ENCODE measurements at places on chromosomes 2 and 18.

GRCh38 chr2:76861708-76862107, 660.5 kb downstream of the LRRTM4 start:
- no peak for DNase-seq

DNA sequence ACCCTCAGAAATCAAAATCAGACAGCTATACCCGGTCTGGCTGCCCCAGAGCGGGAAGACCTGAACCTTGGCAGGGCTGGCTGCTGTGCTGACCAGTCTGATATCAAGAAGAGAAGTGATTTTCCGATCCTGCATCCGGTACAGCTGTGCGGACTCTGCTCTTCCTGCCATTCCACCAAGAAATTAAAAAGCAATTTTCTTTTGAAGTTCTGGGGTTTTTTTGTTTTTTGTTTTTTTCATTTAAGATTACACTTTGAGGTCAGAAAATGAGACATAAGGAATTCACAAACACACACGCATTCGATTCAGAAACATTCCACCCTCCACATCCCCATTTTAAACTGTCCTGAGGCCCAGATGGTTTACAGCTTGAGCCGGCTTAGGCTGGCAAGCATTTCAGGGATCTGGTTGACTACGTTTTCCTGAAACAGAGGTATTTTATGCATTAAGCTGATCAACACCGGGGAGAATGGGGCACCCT, 156.5 kb downstream of the COL6A3 start:
- DNase-seq = no peak

DNA sequence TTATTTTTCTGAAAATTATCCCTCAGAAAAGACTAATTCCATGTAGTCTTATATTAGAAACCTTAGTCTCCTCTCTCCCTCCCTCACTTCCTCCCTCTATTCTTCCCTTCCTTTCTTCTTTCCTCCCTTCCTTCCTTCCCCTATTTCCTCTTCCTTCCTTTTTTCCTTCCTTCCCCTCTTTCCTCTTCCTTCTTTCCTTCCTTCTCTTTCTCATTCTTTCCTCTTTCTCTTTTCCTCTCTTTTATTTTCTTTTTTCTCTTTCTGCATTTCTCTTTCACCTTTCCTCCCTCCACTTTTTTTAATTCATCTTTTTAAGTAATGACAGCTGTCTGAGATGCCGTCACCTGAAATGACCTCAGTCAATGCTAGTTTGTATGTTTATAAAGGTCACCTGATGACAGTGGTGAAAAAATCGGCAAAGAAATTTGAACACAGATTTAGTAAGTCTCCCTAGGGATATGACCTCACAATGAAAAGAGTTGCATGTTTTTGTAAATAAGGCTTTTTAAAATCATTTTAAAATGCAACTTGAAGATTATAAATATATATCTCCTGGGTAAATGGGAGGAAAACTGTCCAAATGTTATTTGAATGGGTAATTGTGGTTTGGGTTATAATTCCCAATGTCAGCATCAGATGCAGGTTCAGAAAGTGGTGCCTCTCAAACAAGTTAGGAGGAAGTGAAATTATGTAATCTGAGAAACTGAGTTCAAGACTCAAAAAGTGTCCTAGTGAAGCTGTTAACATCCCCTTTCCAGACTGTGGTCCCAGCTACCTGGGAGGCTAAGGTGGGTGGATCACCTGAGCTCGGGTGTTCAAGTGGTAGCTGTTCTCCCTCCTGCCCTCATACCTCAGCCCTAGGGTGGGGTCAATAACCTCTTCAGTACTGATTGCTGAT, 90.3 kb upstream of the ST3GAL5 start:
- DNase-seq = no peak

GRCh38 chr2:6968319-6969100, 51.3 kb downstream of the RNF144A start:
- DNase-seq = no peak

- DNase-seq = no peak
These were observed 704.0 kb downstream of the RNF144A start for GRCh38 chr2:7621018-7621814.

- no peak for DNase-seq
These were observed 126.0 kb downstream of the ZFP36L2 start for GRCh38 chr2:43100362-43100882.

- no peak for DNase-seq
These were observed 5.9 kb upstream of the REL start for GRCh38 chr2:60875520-60875919.

GRCh38 chr18:23307567-23308295, 145.4 kb upstream of the RIOK3 start:
- DNase-seq = no peak

GRCh38 chr18:12028674-12029073, 47.4 kb downstream of the IMPA2 start:
- no peak for DNase-seq

- no peak for DNase-seq
These were observed 116.0 kb downstream of the ABCA12 start for GRCh38 chr2:215022418-215022817.

DNA sequence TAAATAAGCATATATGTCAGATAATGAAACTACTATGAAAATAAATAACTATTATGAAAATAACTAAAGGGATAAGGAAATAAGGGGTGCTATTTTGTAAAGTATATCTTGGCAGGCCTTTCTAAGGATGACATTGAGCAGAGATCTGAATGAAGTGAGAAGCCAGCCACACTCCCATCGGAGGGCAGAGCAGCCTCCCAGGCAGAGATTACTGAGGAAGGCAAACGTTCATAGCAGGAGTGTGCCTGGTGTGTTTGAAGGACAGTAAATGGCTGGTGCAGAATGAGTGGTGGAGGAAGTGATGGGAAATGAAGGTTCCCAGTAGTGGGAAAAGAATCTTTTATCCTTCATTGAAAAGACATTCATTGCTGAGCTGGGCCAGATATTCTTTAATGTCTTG, 62.5 kb downstream of the SPHKAP start:
- DNase-seq = no peak

DNA sequence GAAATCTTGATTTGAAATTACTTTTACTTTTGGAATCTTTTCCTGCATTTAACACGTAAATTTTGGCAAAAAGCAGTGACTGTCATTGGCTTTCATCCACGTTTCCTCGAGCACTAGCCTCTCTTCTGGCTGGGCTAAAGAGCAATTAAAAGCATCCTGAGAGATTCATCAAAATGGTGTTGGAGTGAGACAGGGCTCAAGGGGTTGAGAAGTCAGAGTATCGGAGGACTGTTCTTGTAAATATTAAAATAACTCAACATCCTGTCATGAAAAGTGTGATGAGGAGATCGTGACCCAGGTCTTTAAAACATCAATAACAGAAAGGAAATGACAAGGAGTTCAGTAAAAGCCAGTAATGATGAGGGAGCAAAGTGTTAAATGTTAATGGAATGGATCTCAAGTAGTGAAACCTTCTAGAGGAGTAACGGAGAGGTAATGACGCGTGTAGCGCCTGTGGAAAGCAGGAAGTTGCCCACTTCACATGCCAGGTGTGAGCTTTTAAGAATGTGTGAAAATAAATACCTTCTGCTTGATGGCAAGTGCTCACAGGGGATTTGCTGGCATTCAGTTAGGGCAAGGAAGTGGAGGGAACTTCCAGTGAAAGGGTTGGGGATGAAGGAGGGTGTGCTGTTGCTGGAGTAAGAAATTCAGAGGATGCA, 754.4 kb downstream of the ADCYAP1 start:
- DNase-seq = no peak

- DNase-seq = no peak
These were observed 66.3 kb upstream of the PSMD14 start for GRCh38 chr2:161241894-161242293.

GRCh38 chr2:172322049-172322448, 105.3 kb upstream of the ITGA6 start:
- DNase-seq = no peak

GRCh38 chr18:77635451-77635850, 385.8 kb downstream of the GALR1 start:
- no peak for DNase-seq

DNA sequence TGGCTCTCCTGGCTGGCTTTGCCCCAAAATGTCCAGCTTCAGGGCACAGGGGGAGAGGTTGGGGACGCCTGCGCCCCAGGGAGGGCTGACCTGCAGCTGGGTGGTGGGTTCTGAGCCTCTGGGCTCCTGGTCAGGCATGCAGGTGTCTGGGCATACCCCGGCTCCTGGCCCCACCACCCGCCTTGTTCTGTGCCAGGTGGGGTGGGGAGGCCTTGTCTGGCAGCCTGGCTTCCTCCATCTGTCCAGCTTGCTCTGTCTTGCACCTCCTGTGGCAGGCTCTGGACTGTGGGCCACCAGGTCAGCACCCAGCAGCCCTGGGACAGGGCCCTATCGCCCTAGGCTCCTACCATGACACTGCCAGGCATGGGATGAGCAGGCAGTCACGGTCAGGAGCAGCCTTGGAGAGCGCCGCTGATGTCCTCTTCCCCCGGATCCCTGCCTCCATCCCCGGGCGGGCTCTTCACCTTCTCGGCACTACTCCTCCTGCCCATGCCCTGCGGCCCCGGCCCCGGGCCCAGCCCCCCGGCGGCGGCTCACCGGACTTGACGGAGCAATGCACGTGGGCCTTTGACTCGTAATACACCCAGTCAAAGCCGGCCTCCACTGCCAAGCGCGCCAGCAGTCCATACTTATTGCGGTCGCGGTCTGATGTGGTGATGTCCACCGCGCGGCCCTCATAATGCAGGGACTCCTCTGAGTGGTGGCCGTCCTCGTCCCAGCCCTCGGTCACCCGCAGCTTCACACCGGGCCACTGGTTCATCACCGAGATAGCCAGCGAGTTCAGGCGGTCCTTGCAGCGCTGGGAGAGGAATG, 3.6 kb downstream of the IHH start:
- DNase-seq = no peak

- no peak for DNase-seq
These were observed 176.3 kb upstream of the GLI2 start for GRCh38 chr2:120559401-120559800.

GRCh38 chr2:189252991-189253675, 73.6 kb upstream of the COL5A2 start:
- no peak for DNase-seq

GRCh38 chr18:22841840-22842239, 91.3 kb upstream of the RBBP8 start:
- DNase-seq = no peak

DNA sequence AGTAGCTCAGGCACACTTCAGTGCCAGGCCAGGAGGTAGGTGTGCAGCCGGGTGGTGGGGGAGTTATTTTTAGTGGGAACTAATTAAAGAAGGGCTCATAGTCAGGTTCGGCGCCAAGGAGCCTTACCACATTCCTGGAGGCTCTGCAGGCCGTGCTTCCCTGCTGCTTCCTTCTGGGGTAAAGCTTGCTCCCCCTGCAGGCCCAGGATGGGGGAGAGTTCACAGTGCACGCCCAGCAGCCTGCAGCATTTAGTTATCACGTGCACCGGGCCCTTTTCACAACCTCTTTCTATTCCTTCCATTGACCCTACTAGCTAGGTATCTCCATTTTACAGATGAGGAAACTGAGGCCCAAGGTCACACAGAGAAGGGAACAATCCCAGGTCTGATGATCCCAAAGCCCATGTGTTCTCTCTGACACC, 2.5 kb downstream of the KCNF1 start:
- no peak for DNase-seq

DNA sequence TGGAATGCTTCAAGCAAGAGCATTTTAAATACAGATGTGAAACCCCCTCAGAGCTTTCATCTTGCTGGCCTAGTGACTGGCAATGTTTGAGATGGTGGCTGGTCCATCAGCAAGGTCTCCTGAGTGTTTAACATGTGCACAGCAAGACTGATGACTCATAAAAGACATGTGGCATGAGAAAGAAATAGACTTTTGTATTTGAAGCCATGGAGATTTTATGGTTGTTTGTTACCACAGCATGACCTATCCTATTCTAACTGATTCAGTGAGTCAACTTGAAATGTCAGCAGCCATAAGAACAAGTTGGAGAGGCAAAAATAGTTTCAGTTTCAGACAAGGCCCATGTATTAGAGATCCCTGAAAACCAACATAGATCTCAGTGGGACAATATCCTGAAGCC, 154.7 kb upstream of the LYPD1 start:
- no peak for DNase-seq

- DNase-seq = no peak
These were observed 182.8 kb upstream of the RAB12 start for GRCh38 chr18:8426401-8426800.

DNA sequence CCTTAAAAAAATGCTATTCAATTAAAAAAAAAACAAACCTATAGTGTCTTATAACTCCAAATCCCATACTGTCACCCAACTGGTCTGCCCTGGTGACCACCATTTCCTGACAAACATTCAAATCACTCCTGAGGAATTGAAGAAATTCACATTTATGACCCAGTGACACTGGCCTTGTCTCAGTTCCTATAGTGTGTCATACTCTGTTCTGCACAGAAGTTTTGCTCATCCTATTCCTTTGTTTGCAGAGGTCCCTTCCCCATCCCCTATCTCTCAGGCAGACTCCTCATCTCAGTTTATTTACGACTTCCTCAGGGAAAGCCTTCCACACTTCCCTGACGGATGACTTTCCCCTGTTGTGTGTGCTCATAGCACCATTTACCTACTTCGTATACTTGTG, 14.7 kb downstream of the ZC3H6 start:
- DNase-seq = no peak

- no peak for DNase-seq
These were observed 131.5 kb downstream of the DNAH7 start for GRCh38 chr2:195937176-195937575.

DNA sequence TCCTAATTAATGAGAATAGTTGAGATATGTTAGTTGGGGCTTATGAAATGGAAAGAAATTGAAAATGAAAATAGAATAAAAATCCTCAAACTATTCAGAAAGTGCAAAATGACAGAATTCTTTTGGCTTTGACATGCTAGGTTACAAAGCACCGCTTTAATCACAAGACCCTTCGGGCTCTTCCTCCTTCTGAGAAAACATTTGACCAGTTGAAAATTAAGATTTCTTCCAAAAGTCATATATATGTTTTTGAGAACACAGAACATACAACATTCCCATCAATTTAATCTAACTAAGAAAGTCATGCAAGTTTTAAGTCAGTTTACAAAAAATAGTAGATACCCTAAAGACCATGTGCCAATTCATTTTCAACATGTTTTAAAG, 2.2 kb upstream of the SLC40A1 start:
- no peak for DNase-seq

GRCh38 chr2:12948961-12949353, 232.2 kb downstream of the TRIB2 start:
- DNase-seq = no peak

DNA sequence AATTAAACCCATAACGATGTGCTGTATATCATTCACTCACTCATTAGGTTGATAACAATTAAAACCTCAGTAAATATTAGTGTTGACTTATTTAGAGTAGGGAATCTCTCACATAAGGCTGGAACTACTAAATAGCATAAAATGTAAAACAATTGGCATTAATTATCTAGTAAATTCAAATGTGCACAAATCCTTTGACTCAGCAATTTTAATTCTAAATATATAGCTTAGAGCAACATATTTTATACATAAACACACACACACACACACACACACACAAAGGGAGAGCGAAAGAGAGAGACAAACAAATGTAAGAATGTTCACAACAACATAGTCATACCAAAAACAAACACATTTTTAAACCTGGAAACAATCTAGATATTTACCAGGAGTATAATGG, 443.1 kb upstream of the KCNH7 start:
- no peak for DNase-seq

- no peak for DNase-seq
These were observed 534.4 kb upstream of the SLC39A10 start for GRCh38 chr2:195122653-195123052.
